Right atrium auricular region (tissue), 2 donors: ENCODE measurements at places on chromosomes 2 and 18. TPM values are rescaled to one million over a fixed set of nuclear protein-coding genes. Genes with fewer than 3 reads are reported as not detected.

- no peak for DNase-seq
These were observed 54.9 kb downstream of the NYAP2 start for GRCh38 chr2:225454412-225454811.

- DNase-seq, result no peak
These were observed 410.4 kb downstream of the RAD51AP2 start for GRCh38 chr2:17107871-17108270.

- no peak for DNase-seq
These were observed 97.9 kb upstream of the GPR45 start for GRCh38 chr2:105143467-105144151.

- DNase-seq, result no peak
These were observed 71.5 kb downstream of the KIAA1328 start for GRCh38 chr18:36900466-36900865.

GRCh38 chr2:83640506-83640905 lies 818.6 kb downstream of the SUCLG1 start:
- DNase-seq, result no peak

DNA sequence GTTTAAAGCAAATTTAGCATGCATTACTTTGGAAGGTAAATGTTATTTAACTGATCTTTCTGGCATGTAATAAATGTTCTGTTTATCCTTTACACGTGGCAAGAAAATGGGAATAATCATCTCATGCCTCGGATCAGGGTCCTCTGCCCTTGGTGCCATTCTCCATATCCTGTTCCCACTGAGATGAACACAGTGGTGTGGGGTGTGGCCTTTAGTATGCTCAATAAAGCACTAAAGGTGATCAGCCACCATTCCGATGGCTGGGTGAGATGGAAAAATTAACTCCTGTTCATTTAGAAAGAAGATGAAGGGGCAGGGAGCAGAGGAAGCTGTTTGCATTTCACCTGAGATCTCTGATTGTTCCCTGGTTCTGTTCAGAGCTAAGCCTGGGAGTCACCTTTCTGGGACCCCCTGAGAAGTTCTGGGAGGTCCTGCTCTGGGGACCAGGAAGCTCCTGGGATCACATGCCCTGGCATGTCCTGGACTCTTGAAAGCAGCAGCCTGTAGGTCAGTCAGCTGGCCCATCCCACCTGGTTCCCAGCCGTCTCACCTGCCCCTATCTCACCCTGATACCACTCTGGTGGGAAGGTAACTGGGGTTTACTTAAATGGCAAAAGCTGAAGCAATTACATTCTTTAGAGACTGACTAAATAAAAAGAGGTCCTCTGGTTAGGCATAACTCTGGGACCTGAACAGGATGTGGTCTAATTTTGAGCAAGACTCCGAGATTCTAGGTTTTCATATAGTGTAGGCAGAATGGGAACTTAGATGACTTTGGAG lies 288.9 kb upstream of the EPAS1 start:
- DNase-seq, result no peak

DNA sequence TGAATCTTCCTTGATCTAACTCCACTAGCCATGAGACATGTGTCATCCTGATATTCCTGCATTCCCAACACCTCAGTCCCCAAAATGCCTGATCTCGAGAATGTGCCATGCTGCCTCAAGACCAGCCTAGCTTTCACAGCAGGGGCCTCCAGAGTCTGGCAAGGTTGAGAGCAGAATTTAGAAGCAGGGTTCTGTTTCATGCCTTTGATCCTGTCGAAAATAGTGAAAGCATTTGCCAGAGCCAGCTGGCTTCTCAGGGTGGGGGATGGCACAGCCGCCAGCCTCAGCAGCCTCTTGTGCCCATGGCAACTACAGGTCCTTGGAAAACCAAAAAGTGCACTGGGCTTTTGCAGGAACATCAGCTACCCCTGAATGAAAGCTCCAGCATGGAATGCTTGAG lies 143.5 kb downstream of the RTN4 start:
- DNase-seq, result no peak

DNA sequence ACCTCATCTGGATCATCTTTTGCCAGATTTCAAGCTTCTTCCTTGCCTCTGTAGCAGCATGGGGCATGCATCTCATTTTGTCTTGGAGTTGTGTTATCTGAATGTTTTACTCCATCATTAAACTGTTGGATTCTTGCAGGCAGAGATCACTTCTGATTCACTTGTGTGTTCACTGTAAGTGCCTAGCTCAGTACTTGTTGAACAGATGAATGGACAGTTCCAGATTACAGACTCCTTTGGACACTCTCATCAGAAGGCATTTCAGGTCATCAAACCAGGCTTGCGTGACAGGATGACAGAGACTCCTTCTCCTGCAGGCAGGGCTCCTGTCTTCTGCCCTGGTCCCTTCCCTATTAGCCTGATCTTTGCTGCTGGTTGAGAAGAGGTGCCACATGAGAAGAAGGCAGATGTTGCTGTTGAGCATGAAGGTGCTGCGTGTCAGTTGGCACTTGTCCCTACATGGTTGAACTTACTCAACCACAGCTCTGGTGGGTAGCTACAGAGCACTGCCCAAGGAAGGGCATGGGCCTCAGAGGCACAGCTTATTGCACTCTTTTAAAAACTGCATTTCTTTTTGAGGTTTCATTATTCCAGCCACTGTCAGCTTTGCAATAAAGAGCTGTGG lies 58.9 kb downstream of the INPP4A start:
- peak; percentile 53 for DNase-seq

GRCh38 chr18:31498574-31499524 lies 872 bp downstream of the DSG2 start:
- DNase-seq, result no peak

DNA sequence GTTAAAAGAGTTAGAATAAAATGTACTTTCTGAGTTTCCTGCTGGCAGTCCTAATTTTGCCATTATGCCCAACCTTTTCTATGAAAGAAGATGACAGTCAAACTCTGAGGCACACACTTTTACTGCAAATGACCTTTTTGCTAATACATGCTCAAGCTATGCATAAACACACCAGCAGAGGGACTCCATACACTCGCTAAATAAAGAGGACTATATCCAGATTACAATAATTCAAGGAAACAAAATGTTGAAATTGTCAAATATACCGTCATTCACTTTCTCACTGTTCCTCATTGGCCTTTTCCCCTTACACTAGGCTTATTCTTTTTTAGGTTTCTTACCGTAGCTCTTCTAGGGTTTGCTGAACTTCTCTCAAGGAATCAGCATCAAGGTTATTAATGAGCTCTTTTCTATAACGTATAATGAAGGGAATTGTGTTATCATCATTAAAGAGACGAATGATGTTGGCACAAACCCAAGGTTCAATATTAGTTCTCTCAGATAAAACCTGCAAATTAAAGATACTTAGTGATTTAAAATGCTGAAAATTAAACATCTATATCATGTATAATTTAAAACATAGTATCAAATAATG lies 25.7 kb downstream of the SRBD1 start:
- no peak for DNase-seq

DNA sequence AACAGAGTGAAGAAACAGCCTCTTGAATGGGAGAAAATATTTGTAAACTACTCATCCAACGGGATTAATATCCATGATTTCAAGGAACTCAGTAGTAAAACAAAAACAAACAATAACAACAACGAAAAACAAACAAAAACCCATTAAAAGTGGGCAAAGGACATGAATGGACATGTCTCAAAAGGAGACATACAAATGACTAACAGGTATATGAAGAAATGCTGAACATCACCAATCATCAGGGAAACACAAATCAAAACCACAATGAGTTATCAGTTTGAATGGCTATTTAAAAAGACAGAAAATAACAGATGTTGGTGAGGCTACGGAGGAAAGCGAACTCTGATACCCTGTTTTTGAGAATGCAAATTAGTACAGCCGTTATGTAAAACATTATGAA lies 224.8 kb upstream of the NRXN1 start:
- no peak for DNase-seq

GRCh38 chr2:60699617-60700016 lies 56.5 kb upstream of the PAPOLG start:
- DNase-seq, result no peak

The C2orf72 gene
- 0.08 TPM for total RNA-seq

The CHRNA1 gene
- 0.43 TPM for total RNA-seq

The GCG gene
- total RNA-seq, result not detected

The FZD7 gene
- total RNA-seq, result 14.1 TPM
